ENCODE measurements at places on chromosomes 13 and 19.

GRCh38 chr13:67736646-67737420, 506.7 kb upstream of the PCDH9 start:
- DNase-seq = peak; percentile 82

DNA sequence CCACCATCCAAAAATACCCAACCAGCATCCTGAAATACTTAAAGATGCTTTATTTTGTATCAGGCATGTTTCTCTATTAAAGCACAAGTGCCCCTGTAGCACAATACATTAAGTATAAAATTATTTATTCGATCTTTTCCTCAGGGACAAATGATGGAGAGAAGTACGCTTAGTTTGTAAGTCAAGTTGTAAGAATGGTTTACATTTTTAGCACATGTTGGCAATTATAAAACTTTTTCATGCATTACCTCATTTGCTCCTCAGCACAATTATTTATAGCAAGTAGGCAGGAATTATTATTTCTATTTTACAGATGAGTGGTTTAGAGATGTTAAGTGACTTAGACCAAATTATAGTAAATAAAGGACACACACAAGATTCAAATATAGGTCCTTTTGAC, 232.6 kb upstream of the HTR2A start:
- no peak for DNase-seq

- DNase-seq = no peak
Observed at GRCh38 chr13:33229446-33230177, 55.9 kb downstream of the STARD13 start.

- DNase-seq = no peak
Observed at GRCh38 chr13:96178759-96179158, 88.9 kb downstream of the HS6ST3 start.

DNA sequence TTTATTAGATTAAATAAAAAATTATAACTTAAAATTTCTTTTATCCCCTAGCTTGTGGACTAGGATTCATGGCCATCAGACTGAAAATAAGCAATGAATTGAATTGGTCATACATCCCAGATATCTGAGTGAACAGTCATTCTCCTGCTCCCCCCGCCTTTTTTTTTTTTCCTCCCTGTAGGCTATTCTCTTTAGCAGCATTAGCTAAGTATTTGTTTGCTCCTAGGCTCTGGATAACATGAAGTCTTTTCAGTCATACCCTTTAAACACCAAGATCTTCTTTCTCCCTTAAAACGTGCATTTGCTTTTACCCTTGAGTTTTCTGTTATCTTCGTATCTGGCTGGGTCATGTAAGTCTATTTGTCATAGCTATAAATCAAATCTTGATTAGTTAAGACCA, 866.7 kb upstream of the SPRY2 start:
- DNase-seq = no peak
